Renal cortical epithelial cell (primary cell): ENCODE measurements at places on chromosomes 12 and 14. TPM values are rescaled to one million over a fixed set of nuclear protein-coding genes. Genes with fewer than 3 reads are reported as not detected.

Gene DPPA3
- not detected in 2 replicates for total RNA-seq

Gene WBP11
- total RNA-seq = 5.4 and 23.4 TPM in 2 replicates

Gene SLC6A15
- total RNA-seq = 0.30 and 2.8 TPM in 2 replicates

Gene MAGOHB
- 12.3 and 16.7 TPM in 2 replicates for total RNA-seq

Gene METAP2
- total RNA-seq = 63.7 and 83.5 TPM in 2 replicates

Gene STYK1
- total RNA-seq = 2.6 and 4.3 TPM in 2 replicates

DNA sequence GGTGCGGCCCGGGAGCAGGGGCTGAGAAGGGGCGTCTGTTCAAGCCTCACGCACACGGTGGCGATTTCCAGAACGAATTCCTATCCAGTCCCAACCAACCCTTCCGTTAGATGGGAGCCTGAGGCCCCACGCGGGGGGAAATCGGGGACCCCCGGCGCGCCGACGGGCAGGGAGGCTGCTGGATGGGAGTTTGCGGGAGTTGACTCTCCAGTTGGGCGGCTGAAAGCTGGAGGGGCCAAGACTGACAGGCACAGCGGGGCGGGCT lies 9.8 kb downstream of the EXOC3L4 start:
- no peak for DNase-seq

GRCh38 chr12:30613119-30613830 lies 82.4 kb downstream of the IPO8 start:
- DNase-seq = no peak

- DNase-seq = no peak
Observed at GRCh38 chr12:78204926-78205325, 374.2 kb downstream of the NAV3 start.

DNA sequence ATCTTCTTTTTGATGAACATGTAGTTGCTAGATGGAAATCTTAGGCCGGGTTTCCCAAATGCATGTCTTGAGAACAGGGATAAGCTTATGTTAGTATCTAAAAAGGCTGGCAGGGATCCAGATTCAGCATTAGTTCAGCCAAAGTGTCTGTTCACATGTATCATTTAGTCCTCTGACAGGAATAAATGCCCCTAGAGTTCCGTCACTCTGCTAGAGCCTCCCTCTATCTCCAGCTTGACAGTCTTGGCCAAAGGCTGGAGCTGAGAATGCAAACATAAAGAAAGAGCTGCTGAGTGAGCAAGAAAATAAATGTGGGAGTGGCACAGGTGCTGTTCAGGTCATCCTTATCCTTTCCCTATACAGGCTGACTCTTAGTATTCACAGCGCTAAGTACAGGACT lies 13.8 kb upstream of the NELL2 start:
- no peak for DNase-seq

Gene SERPINA10
- total RNA-seq = not detected in 2 replicates

DNA sequence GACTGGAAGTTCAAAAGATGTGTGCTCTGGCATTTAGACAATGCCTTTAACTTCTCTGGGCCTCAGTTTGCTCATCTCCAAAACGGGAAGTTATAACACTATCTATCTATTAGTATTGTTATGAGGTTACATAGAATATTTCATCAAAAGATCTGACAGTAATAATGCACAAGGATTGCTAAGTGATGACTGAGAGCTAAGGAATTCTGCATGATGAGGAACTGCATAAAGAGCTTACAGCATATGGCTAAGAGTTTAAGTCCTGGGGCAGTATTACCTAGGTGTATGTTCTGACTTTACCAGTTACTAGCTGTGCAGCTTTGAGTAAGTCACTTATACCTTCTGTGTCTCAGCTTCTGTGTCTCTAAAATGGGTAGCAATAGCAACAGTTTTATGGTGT lies 160.1 kb upstream of the TMPO start:
- peak; percentile 62 for DNase-seq

Gene KCNH3
- 4.3 TPM in 1 of 2 replicates, not detected in the other for total RNA-seq
